ENCODE measurements at places on chromosomes 11 and 22.

DNA sequence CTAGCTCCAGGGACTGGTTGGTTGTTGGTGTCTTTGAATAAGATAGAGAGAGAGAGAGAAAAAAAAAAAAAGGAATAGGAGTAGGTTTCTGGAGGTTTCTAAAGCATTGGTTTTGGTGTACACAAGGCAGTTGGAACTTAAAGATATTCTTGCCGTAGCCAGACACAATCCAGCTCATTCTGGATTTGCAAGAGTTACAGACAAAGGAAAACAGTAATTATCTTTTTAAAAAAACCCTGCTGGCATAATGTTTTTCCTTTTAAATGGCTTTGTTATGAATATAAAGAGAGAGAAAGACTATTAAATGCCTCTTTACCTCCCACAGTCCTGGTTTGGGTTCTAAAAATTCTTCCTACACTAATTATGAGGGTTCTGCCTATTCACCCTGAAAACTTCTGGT, 120.4 kb upstream of the RAG2 start:
- no peak for DNase-seq

DNA sequence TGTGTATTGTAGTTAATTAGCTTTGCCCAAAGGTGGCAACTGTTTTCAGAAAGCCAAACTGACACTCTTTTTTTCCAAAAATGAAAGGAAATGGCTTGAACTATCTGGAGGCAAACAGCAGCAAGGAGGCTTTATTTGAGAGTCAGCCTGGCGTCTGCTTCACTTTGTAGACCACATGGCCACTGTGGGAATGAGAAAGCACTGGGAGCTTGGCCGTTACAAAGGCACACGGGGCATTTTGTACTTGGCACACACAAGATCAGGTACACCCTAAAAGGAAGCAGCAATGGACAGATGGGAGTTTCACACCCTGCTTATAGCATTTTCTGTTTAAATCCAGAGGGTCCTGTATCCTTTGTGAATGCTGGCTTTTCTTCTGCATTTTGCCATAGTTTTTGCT, 126.3 kb downstream of the MPPED2 start:
- DNase-seq, result no peak

DNA sequence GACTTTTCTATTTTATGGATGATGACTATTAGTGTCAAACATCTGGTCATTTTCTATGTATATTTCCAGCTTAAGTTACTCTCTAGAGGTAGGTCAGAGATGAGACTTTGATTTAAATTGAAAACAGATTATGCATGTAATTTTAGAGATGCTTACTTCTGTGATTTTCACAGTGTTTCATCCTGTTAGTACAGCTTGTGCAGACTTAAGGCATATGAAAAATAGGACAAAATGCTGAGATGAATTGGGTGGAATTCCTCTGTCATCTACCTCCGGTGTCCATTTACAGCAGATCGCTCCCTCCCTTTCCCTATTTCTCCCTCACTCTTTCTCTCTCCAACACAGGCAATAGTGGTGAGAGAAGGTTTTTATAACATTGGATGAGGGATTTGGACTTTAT, 14.1 kb downstream of the JAM3 start:
- no peak for DNase-seq

DNA sequence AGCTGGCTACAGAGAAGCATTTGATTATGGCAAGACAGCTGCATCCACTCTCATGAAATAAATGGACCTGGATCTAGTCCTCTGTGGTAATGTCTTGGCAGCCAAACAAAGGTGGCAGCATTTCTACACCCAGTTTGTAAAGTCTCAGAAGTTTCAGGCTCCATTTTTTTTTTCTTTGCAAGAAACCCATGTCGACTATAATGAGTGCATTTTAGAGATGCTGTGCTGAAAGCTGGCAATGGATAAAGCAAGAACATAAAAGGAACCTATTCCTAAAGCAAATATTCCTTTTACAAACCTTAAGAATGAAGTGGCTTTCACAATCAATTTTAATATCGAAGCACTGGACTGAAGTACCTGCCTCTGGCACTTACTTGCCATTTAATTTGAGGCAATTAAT, 33.5 kb downstream of the THAP12 start:
- DNase-seq, result no peak

DNA sequence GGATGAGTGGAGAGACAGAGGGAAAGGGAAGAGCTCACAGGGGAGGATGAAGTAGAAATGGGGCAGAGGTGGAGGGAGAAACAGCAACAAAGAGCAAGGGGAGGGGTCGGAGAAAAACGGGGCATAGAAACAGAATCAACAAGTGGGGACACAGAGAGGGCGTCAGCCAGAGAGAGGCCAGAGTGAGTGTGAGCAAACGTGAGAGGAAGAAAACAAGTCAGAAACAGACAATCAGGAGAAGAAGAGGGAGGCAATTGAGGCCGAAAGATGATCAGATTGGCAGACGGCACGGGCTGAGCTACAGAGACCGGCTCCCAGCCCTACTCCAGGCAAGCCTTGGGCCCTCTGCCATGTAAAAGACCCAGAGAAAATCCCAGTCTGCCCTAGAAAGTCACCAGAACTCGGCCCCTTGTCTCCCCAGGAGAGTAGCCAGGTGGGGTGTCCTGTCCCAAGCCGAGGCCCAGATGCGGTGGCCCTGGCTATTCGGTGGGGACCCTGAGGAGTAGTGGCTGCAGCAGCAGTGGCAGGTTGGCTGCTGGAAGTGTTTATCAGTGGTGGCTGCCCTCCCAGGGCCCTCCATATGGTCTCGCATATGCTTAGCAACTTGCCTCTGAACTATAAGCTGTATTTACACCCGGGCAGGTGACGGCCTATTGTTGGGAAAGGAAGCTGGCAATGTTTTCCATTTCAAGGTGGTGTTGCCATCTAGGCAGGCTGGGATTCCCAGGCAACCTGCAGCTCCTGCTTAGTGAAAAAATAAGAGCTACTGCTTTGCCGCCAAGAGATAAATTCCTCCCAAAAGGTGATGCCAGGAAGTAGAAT, 14.8 kb upstream of the TSPAN18 start:
- no peak for DNase-seq

Data from stimulated activated CD8-positive, alpha-beta memory T cell treated with anti-CD3 and anti-CD28 coated beads, Interleukin-15, amount 100 ng/mL, for 24 hours (primary cell).